Fibroblast of skin of abdomen (primary cell): ENCODE measurements at places on chromosomes 11 and 22.

GRCh38 chr11:47317064-47317828, 35.3 kb downstream of the MYBPC3 start:
- DNase-seq: no peak

GRCh38 chr11:103844327-103845215, 191.9 kb upstream of the DDI1 start:
- no peak for DNase-seq

- no peak for DNase-seq
Measured at GRCh38 chr11:27699926-27700350, 317 bp downstream of the BDNF start.

DNA sequence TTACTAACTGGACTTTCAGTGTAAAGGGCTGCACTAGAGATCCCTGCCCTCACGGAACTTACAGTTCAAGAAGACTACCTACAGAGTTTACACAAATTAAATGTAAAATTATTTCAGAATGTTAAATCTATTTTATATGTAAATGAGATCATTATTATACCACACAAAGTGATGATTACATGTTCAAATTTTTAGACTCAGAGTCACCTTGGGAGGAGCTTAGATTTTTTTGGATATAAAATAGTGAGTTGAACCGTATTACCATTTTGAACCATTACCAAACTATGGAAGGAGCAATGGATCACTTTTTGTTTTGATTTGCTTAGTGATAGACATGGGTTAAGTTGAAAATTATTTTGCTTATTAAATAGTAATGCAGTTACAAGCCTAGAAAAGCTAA, 1.6 kb downstream of the IPO7 start:
- DNase-seq: no peak

DNA sequence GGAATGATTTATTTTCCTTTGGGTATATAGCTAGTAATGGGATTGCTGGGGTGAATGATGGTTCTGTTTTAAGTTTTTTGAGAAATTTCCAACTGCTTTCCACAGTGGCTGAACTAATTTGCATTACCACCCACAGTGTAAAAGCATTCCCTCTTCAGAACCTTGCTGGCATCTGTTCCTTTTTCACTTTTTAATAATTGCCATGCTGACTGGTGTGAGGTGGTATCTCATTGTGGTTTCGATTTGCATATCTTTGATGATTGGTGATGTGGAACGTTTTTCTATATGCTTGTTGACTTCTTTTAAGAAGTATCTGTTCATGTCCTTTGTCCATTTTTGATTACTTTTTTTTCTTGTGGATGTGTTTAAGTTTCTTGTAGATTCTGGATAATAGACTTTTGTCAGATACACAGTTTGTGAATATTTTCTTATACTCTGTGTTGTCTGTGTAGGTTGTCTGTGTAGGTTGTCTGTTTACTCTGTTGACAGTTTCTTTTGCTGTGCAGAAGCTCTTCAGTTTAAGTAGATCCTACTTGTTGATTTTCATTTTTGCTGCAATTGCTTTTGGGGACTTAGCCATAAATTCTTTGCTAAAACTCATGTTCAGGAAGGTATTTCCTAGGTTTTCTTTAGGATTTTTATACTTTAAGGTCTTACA, 291.8 kb upstream of the DDI1 start:
- no peak for DNase-seq

DNA sequence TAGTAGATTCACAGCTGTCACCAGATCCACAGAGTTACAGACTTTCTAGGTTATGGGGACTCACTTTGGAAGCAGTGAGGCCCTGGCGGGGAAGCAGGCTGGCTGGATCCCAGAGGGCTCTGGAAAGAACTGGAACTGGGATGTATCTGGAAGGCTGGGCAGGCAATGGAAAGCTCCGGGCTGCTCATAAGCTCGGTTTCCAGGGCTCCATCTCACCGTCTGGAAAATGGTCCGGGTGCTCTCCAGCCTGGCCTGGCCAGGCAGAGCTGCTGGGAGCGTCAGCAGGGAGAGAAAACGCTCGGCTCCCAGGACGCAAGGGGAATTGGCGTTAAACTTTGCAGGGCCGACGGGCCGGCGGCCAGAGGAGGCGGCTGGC, 335 bp upstream of the SEZ6L start:
- no peak for DNase-seq

- no peak for DNase-seq
Measured at GRCh38 chr11:16364254-16364653, 7.9 kb upstream of the SOX6 start.

GRCh38 chr11:95647355-95647754, 142.2 kb downstream of the FAM76B start:
- DNase-seq: peak; percentile 14

DNA sequence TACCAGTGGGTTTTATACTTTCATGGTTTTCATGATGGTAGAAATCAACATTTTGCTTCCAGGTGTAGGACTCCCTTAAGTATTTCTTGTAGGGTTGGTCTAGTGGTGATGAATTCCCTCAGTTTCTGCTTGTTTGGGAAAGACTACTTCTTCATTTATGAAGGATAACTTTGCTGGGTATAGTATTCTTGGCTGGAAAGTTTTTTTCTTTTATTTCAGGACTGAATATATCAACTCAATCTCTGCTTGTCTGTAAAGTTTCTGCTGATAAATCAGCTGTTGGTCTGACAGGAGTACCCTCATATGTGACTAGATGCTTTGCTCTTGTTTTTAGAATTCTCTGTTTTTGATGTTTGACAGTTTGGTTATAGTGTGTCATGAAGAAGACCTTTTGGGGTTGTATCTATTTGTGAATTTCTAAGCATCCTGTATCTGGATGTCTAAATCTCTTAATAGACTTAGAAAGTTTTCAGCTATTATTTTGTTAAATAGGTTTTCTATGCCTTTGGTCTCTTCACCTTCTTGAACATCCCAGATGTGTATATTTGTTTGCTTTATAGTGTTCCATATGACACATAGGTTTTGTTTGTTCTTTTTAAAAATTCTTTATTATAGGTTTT, 95.9 kb downstream of the ENTHD1 start:
- no peak for DNase-seq

- DNase-seq: no peak
Measured at GRCh38 chr11:29244355-29244754, 772.5 kb downstream of the KCNA4 start.

DNA sequence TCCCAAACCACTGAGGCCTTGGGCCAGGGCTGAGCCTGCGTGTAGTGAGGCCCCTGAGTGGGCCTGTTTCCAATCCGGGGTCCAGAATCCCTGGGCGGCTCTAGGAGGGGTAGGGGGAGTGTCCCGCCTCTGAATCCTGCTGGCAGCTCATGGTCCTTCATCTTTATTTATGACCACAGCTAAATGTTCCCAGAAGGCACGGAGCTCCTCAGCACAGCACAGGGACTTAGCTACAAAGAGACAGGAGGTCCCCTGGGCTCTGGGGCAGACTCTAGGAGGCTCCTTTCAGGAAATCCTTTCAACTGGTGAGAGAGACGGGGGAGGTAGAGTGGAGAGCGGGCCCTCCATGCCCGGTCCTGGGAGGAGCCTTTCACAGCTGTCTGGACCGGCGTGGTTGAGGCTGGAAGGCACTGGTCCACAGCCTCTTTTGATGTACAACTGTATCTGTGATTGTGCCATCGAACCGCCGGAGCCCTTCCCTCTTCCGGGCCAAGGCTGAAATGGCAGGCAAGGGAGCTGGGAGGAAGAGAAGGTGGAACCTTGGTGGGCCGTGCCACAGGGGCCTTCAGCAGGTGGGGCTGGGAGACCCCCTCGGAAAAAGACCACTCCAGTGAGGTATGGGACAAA, 46.8 kb downstream of the SCUBE1 start:
- DNase-seq: no peak

GRCh38 chr11:90874281-90874680, 651.4 kb upstream of the CHORDC1 start:
- DNase-seq: no peak

DNA sequence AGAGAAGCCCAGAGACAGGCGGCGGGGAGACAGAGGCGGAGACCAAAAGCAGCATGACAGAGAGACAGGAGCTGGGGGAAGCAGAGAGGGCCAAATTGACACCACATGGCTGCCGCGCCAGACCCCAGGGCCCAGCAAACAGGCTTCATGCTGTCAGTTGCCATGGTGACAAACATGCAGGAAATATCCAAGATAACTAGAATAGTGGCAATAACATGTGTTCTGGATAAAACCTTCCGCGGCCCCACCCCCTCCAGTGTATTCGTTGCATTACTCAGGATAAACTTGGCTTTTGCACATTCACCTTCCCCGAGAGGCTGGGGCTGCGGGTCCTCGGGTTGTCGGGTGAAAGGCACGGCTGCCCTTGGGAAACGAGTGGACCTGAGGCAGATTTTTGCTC, 49.9 kb upstream of the CDON start:
- DNase-seq: peak; percentile 87

- no peak for DNase-seq
Measured at GRCh38 chr11:14124350-14124749, 161.8 kb downstream of the SPON1 start.

DNA sequence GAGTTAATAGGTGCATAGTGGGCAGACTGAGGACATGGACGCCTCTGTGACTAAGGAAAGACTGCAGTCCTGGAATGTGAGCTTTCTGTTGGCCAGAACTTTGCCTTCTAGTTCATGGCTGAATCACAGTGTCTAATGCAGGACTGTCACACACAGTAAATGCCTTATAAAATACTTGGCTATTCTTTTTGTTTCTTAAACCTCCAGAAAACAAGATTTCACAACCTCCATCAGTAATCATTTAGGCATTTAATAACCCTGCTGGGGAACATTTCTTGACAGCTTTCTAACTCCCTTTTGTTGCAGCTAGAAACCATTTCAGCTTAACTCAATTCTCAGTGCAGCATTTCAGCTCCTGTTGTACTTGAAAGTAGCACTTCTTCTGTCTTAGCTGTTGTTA, 335.8 kb upstream of the DDI1 start:
- peak; percentile 90 for DNase-seq

DNA sequence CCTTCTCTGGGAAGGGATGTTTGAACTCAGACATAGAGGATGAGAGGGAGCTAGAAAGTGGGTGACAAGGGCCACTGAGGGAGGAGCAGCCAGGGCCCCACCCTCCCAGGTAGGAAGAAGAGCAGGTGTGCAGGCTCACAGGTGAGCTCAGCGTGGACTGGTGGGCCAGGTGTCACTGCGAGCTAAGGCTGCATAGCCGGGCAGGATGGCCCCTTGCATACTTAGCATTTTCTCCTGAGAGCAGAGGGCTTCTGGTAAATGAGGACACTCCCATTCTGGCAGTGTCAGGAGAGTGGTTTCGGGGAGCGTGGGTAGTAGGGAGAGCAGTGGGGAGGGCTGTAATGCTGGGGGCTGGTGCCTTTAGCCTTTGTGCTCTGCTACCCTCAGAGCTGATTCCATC, 843.4 kb downstream of the TBC1D22A start:
- no peak for DNase-seq

- no peak for DNase-seq
Measured at GRCh38 chr11:69521457-69521856, 40.0 kb downstream of the LINC01488 start.

- peak; percentile 68 for DNase-seq
Measured at GRCh38 chr11:34655335-34656008, 34.6 kb downstream of the EHF start.

- peak; percentile 62 for DNase-seq
Measured at GRCh38 chr11:121318848-121319834, 26.6 kb downstream of the SC5D start.

GRCh38 chr11:129143335-129143734, 48.8 kb downstream of the ARHGAP32 start:
- DNase-seq: peak; percentile 99

GRCh38 chr22:20080776-20081654, 974 bp downstream of the DGCR8 start:
- peak; percentile 44 for DNase-seq

- no peak for DNase-seq
Measured at GRCh38 chr22:25892678-25893077, 150.7 kb downstream of the MYO18B start.

DNA sequence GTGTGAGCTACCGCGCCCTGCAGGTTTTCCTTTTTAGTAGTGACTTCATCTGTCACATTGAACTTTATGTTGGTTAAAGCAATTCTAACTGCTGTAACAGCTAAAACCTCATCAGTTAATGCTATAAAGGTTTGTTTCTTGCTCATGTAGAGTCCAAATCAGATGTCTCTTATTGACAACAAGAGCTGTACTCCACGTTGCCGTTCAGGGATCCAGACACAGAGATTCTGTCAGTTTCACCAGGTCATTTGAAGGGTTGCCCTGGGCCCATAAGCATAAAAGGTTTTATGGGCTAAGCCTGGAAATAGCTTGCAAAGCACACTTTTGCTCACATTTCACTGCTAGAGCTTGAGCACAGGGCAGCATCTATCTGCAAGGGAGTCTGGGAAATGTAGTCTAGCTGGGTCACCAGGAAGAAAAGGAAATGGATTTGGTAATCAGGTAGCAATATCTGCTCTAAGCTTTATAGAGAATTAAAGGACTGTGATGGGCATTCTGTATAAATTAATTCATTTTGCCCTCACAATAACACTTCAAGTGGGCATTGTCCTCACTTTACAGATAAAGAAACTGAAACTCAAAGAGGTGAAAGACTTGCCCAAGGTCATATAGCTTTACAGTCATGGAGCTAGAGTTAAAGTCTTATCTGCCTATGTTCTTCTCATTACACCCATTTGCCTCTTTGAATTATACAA, 25.2 kb upstream of the PTPRJ start:
- no peak for DNase-seq

GRCh38 chr11:116122697-116123472, 618.7 kb upstream of the CADM1 start:
- no peak for DNase-seq
